ENCODE measurements at places on chromosomes 12 and 14. TPM values are rescaled to one million over a fixed set of nuclear protein-coding genes. Genes with fewer than 3 reads are reported as not detected.

GRCh38 chr12:78418919-78419318 lies 445.7 kb upstream of the SYT1 start:
- H3K4me3 ChIP-seq: no peak overlapping the region
- no peak for DNase-seq
- no peak overlapping the region for H3K27ac ChIP-seq
- no peaks in the 10 kb centered on the region for H3K27me3 ChIP-seq
- no peaks in the 10 kb centered on the region for H3K36me3 ChIP-seq
- no peaks in the 10 kb centered on the region for H3K4me1 ChIP-seq

DNA sequence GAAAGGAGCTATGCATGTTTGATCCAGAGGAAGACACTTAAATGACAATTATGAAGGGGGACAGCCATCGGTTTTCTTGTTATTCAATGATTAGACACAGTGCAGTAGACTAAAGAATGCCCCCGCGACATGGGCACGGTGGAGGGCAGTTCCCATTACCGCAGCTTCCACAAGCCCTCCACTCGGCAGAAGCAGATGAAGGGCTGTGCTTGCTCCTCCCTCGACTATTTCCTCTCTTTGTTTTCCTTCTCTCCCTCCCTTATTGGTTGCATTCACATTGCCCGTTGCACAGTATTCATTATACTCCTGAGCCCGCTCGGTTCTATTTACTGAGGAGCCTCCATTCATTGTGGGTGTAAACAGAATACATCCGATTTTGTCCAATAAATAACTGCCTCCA lies 138.8 kb upstream of the RASSF8 start:
- H3K4me1 ChIP-seq: peaks cover 4% of the 10 kb centered on the region
- H3K4me3 ChIP-seq: no peak overlapping the region
- H3K27ac ChIP-seq: no peak overlapping the region
- H3K36me3 ChIP-seq: no peaks in the 10 kb centered on the region
- no peak for DNase-seq

DNA sequence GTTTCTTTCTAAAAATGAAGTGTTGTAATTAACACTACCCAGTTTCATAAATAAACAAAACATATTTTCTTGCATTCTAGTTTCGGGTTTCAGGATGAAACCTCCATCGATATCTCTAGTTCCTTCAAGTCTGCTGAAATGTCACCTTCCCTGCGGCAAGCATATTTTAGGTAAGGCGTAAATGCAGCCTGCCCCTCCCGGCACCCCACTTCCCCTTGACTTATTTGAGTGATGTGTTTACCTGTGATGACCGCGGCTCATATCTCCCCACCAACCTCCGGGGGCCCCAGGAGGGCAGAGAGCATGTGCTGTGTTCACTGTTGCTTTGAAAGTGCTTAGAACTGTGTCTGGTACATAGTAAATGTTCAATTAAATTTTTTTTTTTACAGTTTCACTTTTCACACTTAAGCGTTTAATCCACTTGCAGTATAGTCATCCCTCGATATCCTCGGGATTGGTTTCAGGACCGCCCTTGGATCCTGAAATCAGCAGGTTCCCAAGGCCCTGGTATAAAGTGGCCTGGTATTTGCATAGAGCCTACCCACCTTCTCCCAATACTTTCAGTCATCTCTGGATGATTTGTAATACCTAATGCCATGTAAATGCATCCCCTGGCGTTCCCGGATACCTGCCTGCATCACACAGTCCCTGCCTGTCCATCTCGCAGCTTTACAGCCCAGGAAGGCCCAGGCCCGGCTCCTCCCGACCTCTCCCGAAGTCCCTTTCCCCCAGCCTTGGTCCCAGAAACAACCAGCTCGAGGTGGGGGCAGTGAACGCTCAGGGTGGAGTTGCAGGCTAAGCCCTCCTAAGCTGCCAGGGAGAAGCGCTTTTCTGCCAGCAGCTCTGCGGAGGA lies 40.2 kb upstream of the FBRSL1 start:
- peak overlapping the region; percentile 35 for H3K4me3 ChIP-seq
- no peak for DNase-seq
- peaks cover under 1% of the 10 kb centered on the region for H3K36me3 ChIP-seq
- H3K27ac ChIP-seq: peak overlapping the region; percentile 81
- peaks cover 22% of the 10 kb centered on the region for H3K4me1 ChIP-seq
- H3K27me3 ChIP-seq: no peaks in the 10 kb centered on the region

The SLC22A17 gene
- 4.8 TPM for total RNA-seq

The GSC gene
- not detected for total RNA-seq

The CLEC4A gene
- total RNA-seq: 0.74 TPM

The DTX3 gene
- total RNA-seq: 31.5 TPM

All from activated naive CD8-positive, alpha-beta T cell treated with anti-CD3 and anti-CD28 coated beads, Interleukin-2, amount 10 ng/mL, durations not matched to agents 7 days and 5 days (primary cell).